ENCODE measurements at places on chromosomes 7 and 10. TPM values are rescaled to one million over a fixed set of nuclear protein-coding genes. Genes with fewer than 3 reads are reported as not detected.

Gene JAKMIP3
- 0.16 TPM for total RNA-seq

Gene C10orf71
- total RNA-seq, result not detected

Gene PDZD7
- total RNA-seq, result 1.6 TPM

Gene NME8
- total RNA-seq, result 0.44 TPM

- no peaks in the 10 kb centered on the region for H3K36me3 ChIP-seq
- DNase-seq, result no peak
- no peaks in the 10 kb centered on the region for H3K27me3 ChIP-seq
- H3K4me1 ChIP-seq, result no peaks in the 10 kb centered on the region
- no peak overlapping the region for H3K27ac ChIP-seq
- no peak overlapping the region for H3K4me3 ChIP-seq
These were observed 41.4 kb upstream of the BET1 start for GRCh38 chr7:94045581-94045980.

- H3K27ac ChIP-seq, result no peak overlapping the region
- no peak overlapping the region for H3K4me3 ChIP-seq
These were observed 2.4 kb upstream of the NKX6-2 start for GRCh38 chr10:132788180-132788830.

- peak; percentile 17 for DNase-seq
- no peaks in the 10 kb centered on the region for H3K27me3 ChIP-seq
- H3K4me1 ChIP-seq, result no peaks in the 10 kb centered on the region
- no peak overlapping the region for H3K27ac ChIP-seq
These were observed 805.1 kb downstream of the TNS3 start for GRCh38 chr7:46776790-46777189.

DNA sequence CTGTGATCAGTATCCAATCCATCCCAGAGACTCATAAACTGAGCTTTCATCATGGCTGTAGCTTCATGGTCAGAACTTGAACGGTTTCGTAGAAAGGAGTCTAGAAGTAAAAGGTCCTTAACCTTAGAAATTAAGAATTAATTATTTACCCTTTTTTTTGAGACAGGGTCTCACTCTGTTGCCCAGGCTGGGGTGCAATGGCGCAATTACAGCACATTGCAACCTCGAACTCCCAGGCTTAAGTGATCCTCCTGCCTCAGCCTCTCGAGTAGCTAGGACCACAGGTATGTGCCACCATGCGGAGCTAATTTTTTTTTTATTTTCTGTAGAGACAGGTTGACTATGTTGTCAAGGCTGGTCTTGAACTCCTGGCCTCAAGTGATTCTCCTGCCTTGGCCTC lies 41.7 kb downstream of the ATAD1 start:
- no peaks in the 10 kb centered on the region for H3K27me3 ChIP-seq
- no peak for DNase-seq
- no peaks in the 10 kb centered on the region for H3K4me1 ChIP-seq
- no peaks in the 10 kb centered on the region for H3K36me3 ChIP-seq
- H3K27ac ChIP-seq, result no peak overlapping the region

DNA sequence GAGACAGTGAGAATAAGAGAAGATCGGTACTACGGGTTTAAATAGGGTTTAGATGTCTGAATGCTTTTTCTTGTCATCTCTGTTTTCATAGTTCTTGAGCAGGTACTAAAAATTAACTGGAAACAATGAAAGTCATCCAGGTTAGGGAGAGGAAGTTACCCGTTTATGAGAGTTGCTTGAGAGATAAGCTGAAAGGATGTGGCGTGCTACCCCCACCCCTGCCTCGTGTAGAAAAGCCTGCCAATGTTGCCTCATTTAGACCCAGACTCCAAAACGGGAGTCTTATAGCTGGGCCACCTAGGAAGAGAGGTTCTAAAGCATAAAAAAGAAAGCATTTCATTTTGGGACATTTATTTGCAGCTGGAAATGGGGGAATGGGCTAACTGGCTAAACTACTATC lies 10.2 kb downstream of the AKR1C4 start:
- H3K27me3 ChIP-seq, result no peaks in the 10 kb centered on the region
- H3K36me3 ChIP-seq, result no peaks in the 10 kb centered on the region
- H3K4me1 ChIP-seq, result no peaks in the 10 kb centered on the region
- no peak overlapping the region for H3K27ac ChIP-seq

- H3K27ac ChIP-seq, result no peak overlapping the region
- no peak overlapping the region for H3K4me3 ChIP-seq
- no peaks in the 10 kb centered on the region for H3K36me3 ChIP-seq
These were observed 945 bp downstream of the TAS2R40 start for GRCh38 chr7:143222782-143223181.

DNA sequence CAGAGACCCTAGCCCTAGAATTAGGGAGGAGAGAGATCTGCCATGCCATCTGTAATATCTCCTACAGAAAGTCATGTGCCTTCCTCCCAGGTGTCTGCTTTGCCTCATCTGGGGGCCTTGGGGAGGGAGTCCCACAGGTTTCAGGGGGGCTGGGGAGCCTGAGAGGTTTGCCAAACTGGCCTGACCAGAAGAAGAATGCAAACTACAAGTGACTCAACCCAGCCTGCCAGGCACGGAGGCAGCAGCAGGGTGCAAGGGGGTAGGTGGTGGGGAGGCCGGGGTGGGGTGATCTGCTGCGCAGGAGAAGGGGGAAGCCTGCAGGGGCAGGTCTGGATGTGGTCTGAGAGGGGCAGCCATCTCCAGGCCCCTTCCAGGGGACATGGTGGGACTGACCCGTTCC lies 9.6 kb upstream of the TRIM8 start:
- no peaks in the 10 kb centered on the region for H3K27me3 ChIP-seq
- no peak overlapping the region for H3K27ac ChIP-seq
- peaks cover 5% of the 10 kb centered on the region for H3K36me3 ChIP-seq
- H3K4me3 ChIP-seq, result no peak overlapping the region

DNA sequence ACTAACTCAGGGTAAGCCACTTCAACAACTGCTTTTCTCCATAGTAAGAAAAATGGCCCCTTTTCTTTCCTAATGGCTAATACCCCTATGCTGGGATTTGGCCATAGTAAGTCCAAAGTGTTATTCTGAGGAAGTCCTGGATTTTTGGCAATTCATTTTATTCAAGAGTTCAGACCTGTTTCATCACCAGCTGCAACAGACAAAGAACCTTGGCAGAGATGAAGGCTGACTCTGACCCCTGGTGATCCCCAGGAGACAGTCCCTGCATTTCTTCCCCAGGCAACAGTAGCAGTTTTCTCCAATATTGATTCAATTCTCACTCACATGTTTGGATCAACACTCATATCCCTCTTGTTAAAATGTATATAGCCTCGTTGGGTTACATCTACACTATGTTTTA lies 145.2 kb downstream of the RNF133 start:
- no peaks in the 10 kb centered on the region for H3K36me3 ChIP-seq
- DNase-seq, result no peak
- H3K4me3 ChIP-seq, result no peak overlapping the region
- H3K27me3 ChIP-seq, result no peaks in the 10 kb centered on the region
- H3K27ac ChIP-seq, result no peak overlapping the region
- H3K4me1 ChIP-seq, result no peaks in the 10 kb centered on the region

- no peak overlapping the region for H3K4me3 ChIP-seq
- no peaks in the 10 kb centered on the region for H3K4me1 ChIP-seq
- H3K27me3 ChIP-seq, result no peaks in the 10 kb centered on the region
- no peak for DNase-seq
- H3K36me3 ChIP-seq, result no peaks in the 10 kb centered on the region
These were observed 124.2 kb downstream of the ATE1 start for GRCh38 chr10:121803611-121804010.

GRCh38 chr10:71382757-71383156 lies 14.0 kb upstream of the CDH23 start:
- no peaks in the 10 kb centered on the region for H3K4me1 ChIP-seq
- H3K27me3 ChIP-seq, result no peaks in the 10 kb centered on the region
- H3K4me3 ChIP-seq, result no peak overlapping the region
- H3K36me3 ChIP-seq, result no peaks in the 10 kb centered on the region
- no peak for DNase-seq

DNA sequence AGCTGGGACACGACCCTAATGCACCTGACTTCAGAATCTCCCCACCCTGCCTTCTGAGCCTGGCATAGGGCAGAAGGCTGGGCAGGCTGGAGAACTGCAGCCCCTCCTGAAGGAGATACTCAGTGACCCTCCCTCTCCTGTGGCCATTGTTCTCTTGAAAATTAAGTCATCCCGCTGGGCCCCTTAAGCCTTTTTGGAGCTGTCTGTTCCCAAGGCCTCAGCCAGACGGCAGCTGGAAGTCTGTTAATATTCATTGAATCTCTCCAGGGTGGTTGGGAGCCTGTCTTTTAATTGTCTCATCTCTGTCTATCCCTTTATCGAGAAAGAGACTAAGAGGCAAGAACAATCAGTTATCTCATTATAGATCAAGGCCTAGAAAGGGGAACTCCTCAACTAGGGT lies 118.1 kb upstream of the PCBD1 start:
- no peak overlapping the region for H3K4me3 ChIP-seq
- H3K4me1 ChIP-seq, result no peaks in the 10 kb centered on the region
- H3K36me3 ChIP-seq, result no peaks in the 10 kb centered on the region
- H3K27ac ChIP-seq, result no peak overlapping the region
- no peaks in the 10 kb centered on the region for H3K27me3 ChIP-seq

DNA sequence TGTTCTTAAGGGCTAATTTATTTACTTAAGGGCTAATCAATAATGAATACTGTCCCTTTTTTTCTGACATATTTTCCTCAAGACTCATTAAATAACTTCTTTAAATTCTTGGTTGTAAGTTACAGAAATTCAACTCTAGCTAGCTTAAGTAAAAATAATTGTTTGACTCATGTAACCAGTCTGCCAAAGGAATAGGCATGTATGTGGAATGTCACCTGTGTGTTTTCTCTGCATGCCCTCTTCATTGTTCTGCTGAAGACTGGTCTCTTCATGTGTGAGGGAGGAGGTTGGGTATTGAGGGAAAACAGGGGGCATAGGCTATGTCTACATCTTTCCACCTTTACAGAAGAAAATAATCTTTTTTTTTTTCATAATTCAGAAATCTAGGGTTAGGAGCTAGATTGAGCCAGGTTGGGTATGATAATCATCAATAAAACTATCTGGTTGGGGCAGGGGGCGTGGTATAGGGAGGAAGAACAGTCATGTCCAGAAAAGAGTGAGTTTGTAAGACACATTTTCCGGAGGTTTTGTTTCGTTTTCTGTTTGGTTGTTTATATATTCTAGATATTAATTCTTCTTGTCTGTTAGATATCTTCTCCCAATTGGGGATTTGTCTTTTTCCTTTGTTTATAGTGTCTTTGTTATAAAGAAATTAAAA lies 37.9 kb downstream of the EXOC4 start:
- no peaks in the 10 kb centered on the region for H3K27me3 ChIP-seq
- peaks cover 16% of the 10 kb centered on the region for H3K36me3 ChIP-seq
- H3K4me3 ChIP-seq, result no peak overlapping the region
- H3K4me1 ChIP-seq, result no peaks in the 10 kb centered on the region
- DNase-seq, result no peak
